ENCODE measurements at places on chromosomes 6 and 20.

DNA sequence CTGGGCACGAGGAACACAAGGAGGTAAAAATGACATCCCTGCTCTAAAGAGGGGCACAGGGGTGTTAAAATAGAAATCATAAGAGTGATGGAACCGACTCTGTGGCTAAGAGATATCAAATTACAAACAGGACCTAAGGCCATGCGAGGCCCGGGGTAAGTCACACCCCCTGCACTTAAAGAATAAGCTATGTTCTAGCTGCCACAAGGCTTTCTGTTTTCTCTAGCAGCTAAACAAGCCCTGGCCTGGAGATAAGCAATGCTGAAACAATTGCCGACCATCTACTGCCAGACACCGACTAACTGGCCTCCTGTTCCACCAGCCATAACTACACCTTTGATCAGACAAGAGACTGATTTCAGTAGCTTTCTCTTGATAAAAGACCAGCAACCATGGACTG is 32.4 kb downstream of the MDGA1 start:
- peak; percentile 42 for DNase-seq

DNA sequence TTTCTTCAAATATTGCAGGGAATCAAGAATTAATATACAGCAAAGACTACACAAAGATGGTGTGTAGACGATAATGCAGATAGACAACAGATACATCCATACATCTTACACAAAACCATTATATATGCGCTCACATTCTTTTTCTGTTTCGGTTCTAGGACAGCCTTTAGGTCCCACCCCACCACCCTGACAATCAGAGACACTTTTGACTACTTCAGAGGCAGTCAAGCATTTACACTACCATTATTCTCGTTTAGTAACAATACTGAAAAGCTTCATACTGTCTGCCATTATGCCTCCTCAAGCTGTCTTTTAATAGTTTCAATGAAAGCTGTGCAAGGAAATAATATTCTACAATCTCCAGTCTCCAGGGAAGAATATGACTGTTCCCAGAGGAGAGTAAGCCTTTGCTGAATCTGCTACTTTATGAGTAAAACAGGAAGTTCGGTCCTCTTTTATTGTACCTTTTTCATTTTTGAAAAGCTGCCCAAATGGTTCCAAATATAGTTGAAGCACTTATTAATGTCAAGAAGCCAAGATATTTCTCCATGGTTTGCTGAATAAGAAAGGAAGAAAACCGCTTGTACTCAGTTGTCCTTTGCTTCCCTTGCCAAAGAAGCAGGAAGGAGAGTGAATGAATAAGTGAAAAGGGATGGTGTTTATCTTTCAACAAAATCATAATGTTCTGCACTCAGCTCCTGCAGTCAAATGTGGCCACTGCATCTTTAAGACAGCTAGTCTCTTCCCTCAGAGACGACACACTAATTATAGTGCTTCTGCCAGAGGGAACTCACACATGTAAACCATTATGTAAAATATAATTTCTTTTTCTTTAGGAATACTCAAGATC is 468.3 kb downstream of the CDC5L start:
- DNase-seq: no peak

- DNase-seq: no peak
Measured at GRCh38 chr6:51152594-51152993, 333.9 kb downstream of the TFAP2B start.

- DNase-seq: no peak
Measured at GRCh38 chr6:28281288-28282064, at the start of gene PGBD1. PGBD1 (plus strand) TSS chr6:28281572; CDS start chr6:28283814, 2,242 bp downstream.

GRCh38 chr20:10313701-10314100 is 95.1 kb downstream of the SNAP25 start:
- DNase-seq: no peak

DNA sequence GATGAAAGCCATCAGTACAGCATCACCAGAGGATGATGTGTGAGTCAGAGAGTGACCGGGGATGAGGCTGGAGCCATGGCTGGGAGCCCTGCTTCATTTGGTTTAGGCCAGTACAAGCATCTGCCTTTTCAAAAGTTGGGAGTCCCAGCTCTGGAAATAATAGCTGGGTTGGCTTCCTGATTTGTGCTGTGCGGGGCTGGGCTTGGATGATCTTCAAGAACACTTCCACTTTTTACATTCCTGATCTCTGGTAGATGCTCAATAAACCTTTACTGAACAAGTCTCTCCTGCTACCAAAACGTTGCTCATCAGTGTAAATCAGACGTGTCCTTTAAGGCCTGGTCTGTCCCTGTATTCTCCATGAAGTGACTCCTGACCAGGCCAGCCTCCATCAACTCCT is 44.1 kb upstream of the ADGRF4 start:
- no peak for DNase-seq

GRCh38 chr6:109466212-109466923 is 10.8 kb upstream of the MICAL1 start:
- DNase-seq: no peak

GRCh38 chr6:38307740-38308139 is 332.0 kb downstream of the BTBD9 start:
- no peak for DNase-seq

GRCh38 chr6:86331265-86331840 is 606.0 kb upstream of the HTR1E start:
- no peak for DNase-seq

- no peak for DNase-seq
Measured at GRCh38 chr6:53309059-53309900, 39.5 kb downstream of the ELOVL5 start.
